GM23248 (cell line): ENCODE measurements at places on chromosomes 3 and 15. TPM values are rescaled to one million over a fixed set of nuclear protein-coding genes. Genes with fewer than 3 reads are reported as not detected.
A peak's percentile ranks its signal among the peaks of the same experiment; 100 is the strongest.

DNA sequence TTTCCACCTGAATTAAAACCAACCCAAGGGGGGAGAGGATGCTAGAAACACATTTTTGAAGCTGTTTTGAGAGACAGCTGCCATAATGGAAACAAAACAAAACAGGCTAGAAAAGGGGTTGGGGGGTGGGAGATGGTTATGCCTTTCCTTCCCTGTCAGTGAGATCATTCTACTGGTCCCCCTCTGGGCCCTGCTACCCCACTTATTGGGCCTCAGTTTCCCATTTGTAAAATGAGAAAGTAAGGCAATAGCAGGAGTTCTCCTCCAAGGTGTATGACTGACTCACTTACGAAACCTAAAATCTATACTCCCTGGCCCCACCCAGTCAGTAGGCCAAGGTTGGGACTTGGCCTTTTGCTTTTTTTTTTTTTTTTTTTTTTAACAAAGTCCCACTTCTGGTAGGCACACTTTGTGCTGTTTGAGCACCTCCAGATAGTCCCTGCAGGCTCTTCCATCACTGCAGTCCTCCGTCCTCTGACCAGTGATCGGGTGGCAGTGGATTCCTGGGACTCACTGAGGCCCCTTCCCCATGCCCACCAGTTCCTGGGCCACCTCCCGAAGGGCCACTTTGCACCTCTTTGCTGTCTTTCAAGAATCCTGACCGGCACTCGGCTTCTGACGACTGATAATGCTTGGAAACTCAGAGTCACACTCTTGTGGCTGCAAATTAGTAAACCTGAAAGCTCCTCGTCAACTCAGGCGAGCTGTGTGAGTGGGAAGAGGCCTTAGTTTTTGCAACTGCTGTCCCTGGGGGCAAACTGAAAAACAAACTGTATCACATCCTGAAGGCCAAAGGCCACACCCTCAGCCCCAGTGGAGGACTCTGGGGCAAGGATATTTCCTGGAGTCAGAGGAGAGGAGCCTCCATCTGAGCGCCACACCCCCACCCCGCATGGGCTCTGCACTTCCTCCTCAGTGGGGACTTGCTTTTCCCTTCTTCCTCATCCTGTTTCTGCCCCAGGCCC, 6.7 kb upstream of the PSTPIP1 start:
- DNase-seq, result no peak

GRCh38 chr3:14522129-14522691, 17.9 kb downstream of the GRIP2 start:
- no peak for DNase-seq

GRCh38 chr3:52408466-52408865, 36.4 kb downstream of the SEMA3G start:
- DNase-seq, result no peak

GRCh38 chr15:31004220-31004733, 12.8 kb upstream of the MTMR10 start:
- no peak for DNase-seq

DNA sequence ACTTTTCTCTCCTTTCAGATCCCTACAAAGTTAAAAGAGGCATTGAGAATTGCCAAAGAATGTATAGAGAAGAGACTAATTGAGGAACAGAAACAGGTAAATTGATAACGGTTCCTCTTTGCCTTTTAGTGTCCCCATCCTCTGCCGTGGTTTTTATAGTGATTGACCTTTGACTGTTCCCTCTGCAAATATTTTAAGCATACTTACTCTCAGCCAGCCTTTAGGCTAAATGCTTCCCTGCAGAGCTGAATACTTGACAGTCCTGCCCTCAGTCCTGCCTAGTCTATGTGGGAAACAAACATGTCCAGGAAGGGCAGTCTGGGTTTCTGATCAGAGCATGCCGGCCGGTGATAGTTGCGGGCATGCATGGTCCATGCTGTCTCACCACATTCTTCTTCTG, 24.7 kb downstream of the PDHB start:
- DNase-seq, result no peak

GRCh38 chr3:156551746-156552145, 3.2 kb downstream of the SSR3 start:
- DNase-seq, result peak; percentile 91

Gene ATG3
- 69.8 and 70.6 TPM in 2 replicates for polyA plus RNA-seq
